ENCODE measurements at places on chromosomes 2 and 18.

DNA sequence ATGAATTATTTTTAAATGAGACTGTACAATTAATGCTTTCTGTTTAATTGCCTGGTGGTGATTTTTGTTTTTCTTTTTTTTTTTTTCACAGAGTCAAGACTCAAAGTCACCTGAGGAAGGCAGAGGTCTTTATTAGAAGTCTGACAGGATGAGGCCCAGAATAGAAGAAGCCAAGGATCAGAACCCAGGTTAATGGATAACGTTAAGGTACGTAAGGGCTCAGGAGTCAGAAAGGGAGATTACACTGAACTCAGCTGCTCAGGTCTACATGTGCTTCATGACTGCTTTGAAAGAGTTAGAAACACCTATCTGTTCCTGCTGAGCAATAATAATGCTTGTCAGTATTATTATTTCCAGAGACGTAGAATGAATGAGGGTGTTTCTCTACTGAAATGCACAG lies 196.5 kb downstream of the LRATD1 start:
- DNase-seq: no peak

GRCh38 chr2:149061133-149061745 lies 22.7 kb downstream of the LYPD6B start:
- DNase-seq: no peak

- DNase-seq: no peak
These were observed 15.9 kb downstream of the TRIB2 start for GRCh38 chr2:12732651-12733050.

- no peak for DNase-seq
These were observed 3.0 kb upstream of the FZD7 start for GRCh38 chr2:202030691-202031090.

DNA sequence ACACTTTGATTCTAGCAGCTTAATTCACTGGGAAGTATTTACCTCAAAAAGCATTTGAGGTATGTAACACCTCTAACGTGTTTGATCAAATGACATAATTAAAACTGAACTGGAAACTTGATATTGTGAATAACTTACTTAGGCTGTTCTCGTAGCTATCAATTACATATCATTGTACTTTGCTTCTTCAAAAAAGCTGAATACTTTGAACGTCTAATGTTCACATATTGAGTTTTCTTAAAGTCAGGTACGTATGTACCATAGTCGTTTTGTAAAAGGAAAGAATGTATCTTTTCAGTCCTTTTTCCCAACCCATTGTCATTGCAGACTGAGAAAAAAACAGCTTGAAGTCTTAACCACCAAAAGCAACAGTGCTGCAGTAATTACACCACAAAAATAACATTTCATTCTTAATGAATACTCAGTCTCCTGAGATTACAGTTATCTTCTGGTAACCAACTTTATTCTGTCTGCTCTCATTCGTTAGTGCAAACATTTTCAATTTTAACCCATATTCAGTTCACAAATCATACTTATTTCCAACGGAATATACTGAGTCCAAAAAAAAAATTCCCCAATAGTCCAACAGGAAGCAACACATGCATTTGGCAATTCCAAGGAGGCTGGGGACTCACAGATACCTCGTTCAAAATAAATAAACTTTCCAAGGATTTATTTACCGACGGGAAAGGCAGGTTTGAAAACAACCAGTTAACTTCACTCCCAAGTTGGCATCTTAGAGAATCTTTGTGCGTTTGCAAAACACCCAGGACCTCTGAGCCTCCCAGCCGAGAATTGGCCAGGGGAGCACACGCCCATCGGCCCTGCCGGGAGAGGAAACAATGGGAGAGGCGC lies 1.1 kb downstream of the CHN1 start:
- no peak for DNase-seq

- DNase-seq: no peak
These were observed 124.2 kb upstream of the EPB41L5 start for GRCh38 chr2:119888680-119889079.

GRCh38 chr2:42567364-42567763 lies 1.1 kb upstream of the MTA3 start:
- DNase-seq: no peak

- DNase-seq: no peak
These were observed 13.6 kb upstream of the ATP6V1C2 start for GRCh38 chr2:10707831-10708230.

DNA sequence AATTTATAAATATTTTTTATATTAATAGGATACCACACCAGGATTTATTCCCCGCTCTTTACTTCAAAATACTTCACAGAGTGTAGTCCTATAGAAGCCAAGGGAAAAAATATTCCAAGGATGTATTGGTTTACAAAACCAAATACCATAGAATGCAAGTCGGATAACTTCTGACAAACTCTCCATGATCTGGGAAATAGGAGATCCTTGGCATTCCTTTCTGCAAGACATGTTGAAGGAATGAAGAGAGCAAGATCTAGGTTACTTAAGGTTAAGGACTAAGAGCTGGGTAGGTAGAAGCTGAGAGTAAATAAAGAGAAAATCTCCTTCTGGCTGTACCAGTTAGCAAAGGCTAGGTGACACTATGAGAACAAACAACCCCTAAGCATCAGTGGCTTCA lies 141.2 kb downstream of the LRATD1 start:
- no peak for DNase-seq

- DNase-seq: no peak
These were observed 82.1 kb downstream of the TMEM163 start for GRCh38 chr2:134636714-134637113.

- no peak for DNase-seq
These were observed 105.4 kb downstream of the FHOD3 start for GRCh38 chr18:36402765-36403396.

DNA sequence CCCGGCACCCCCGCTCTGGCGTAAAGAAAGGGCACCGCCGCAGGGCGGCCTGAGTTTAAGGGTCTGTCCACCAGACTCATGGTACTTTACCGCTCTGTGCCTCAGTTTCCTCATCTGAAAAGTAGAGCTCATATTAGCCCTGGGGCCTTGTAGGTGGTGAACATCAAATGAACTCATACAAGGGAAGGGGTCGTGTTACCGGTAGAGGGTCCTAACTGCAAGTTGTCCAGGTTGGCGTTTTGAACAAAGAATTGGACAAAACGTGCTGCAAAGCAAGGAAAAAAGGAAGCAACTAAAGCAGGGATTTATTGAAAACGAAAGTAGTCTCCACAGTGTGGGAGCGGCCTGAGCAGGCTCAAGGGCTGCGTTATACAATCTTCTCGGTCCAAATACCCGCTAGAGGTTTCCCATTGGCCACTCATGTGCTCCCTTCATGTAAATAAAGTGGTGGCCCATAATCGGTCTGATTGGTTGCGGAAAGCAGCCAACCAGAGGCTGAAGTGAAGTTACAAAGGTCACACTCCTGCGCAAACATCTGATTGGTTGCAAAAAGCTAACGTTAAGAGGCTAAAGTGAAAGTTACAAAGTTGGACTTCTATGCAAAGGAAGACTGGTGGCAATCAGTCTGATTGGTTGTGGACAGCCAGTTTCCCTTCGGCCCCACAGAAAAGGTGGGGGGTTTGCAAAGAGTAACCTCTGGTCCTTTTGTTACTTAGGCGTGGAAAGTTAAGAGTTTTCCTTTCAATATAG lies 80.7 kb upstream of the LDLRAD4 start:
- DNase-seq: no peak

DNA sequence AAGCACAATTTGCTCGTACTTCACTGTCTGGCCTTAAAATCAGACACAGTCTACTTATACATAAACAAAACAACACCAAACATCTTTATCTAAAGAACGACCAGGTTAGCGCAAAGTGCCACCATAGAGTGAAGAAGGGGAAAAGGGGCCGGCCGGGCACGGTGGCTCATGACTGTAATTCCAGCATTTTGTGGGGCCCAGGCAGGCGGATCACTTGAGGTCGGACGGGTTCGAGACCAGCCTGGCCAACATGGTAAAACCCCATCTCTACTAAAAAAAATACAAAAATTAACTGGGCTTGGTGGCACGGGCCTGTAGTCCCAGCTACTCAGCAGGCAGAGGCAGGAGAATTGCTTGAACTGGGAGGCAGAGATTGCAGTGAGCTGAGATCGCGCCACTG lies 118.5 kb upstream of the RIOK3 start:
- DNase-seq: no peak

DNA sequence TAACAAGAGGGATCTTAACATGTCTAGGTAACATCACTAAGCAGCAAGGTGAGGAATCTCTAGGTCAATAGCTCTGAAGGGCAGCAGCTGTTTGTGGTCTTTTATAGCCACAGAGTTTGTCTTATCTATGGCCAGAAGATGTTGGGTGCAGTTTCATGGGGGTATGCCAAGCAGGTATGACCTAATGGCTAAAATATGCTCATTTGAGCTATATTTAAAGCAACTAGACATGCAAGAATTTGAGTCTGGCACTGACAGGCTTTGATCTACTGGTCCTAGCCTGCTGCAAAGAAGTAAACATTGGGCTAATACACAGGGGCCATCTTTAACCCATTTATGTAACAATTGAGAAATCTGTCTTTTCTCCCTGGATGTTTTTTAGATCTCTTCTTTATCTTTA lies 13.9 kb upstream of the UGP2 start:
- DNase-seq: no peak

DNA sequence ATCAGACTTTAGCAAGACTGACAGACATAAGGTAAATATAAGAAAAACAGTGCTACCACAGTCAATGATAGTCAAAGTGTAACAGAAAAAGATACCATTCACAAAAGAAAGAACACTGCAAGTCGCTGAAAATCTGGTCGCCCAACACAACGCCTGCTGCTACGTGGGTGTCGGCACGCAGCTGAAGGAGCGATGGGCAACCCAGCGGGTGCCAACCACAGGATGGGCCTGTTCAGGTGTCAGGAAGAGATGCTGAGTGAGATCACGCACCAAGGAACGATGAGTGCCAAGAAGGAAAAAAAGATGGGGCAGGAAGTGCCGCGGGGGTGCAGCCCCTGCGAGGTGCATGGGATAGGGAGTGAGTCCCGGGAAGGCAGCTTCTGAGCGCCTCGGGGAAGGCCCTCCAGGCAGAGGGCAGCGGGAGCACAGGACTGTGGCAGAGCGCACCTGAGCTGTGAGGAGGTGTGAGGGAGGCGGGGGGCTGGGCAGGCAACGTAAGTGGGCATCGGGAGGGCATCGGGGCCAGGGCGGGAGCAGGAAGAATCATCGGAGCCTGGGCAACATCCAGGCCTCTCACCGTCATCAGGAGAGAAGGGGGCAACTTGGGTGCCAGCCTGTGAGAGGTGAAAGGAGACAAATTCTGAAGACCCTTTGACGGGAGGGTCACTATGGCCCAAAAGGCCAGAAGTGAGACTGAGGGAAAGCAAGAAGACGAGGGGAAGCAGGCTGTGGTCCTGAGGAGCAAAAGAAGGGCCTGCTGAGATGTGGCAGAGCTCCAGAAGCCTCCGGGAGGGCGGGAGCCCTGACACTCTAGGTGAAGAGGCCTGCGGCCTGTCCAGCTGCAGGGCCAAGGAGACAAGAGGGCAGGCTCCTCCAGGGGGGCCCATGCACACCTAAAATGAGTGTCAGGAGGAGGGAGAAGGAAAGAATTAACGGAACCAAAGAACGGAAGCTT lies 14.8 kb upstream of the MTERF4 start:
- DNase-seq: no peak

- no peak for DNase-seq
These were observed 27.5 kb upstream of the SUCLG1 start for GRCh38 chr2:84486441-84487115.

- DNase-seq: peak; percentile 28
These were observed 28.8 kb downstream of the SP140 start for GRCh38 chr2:230254152-230254881.

- DNase-seq: no peak
These were observed 1217.0 kb upstream of the ZEB2 start for GRCh38 chr2:145736871-145737270.

DNA sequence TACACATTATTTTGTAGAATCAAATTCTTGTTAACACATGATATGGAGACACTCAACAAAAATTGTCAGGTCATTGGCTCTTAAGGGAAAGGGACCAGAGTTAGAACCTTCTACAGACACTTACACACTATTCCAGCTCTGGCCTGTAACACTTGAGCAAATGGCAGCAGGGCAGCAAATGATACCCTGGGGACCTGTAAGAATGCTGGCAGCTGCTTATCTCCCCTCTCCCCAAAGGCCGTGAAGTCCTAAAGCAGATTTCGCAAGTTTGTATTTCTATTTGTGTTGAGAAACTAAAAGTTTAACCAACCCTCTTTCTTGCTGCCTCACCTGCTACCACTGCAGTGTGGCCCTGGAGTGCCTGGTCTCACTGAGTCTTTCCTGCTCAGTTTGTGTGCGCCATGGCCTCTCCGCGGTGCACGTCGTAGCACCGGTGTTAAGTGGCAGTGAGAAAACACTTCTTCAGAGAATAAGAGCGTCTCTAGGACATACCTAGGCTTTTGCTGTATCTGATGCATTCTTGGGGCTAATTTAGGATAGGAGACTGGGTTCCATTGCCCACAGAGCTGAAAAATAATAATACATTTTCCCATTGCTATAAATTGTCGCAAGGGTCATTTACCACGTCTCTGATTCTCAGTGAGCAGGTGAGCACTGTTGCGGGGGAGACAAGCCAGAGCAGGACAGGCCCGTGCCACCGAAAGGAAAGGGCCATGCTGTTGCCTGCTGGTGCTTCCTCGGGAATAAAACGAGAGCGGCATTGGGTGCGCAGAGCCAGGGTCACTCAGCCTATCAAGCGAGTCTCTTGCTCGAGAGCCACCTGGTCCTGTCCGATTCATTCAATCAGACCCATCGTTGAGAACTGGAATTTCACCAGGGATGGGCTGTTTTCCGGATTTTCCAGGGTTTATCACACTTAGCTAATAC lies 204.9 kb downstream of the PTGR3 start:
- DNase-seq: no peak

DNA sequence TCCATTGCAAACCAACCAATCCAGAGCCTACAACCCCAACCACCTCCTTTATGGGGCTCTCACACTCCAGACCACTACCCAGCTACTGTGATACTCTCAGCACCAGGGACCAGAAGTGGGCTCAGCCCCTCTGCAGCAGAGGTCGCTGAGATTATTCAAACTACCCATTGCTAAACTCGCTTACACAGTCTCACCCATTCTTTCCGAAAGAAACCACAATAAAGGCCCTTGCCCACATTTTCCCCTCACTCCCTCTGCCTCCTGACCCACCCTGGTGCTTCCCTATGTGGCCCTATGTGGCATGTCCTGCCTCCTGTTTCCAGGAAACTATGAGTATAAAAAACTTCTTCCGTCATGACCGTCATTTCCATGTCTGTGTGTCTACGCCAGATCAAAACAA lies 10.7 kb downstream of the TEX51 start:
- DNase-seq: no peak

DNA sequence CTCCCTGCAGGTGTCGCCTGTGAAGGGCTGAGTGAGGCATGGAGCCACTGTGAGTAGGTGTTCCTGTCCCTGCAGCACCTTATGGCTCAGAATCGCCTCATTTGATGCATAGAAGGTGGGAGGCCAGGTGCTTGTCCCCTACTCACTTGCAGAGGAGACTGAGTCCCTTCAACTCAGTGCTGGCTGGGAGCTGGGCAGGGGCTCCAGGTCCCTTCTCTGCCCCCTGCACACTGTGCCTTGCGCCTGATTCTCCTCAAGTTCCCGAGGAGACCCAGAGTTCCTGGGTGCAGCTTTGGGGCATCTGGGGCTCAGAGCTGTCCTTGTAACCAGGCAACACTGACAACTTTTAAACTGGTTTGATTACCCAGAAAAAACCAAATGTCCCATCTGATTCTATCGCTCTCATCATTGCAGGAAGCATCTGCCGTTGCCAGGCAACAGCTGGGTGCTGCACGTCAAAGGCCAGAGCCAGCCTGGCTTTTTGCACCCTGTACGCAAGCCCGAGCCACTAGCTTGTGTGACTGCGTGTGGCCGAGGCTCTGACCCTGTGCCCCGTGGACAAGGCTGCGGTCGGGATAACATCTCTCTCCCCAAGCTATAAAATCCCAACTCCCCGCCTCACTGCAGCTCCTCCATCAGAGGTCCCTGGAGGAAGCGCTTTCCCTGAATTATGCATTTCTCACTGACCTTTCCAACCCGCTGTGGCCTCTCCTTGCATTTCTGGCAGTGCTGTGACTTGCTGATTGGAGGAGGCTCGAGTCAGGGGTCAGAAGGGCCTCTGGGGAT lies 130.8 kb upstream of the HDAC4 start:
- DNase-seq: no peak

Measured in stimulated activated CD4-positive, alpha-beta T cell treated with anti-CD3 and anti-CD28 coated beads, Interleukin-1b, Interleukin-23, amount 100 ng/mL, for 24 hours (primary cell).